ENCODE measurements at places on chromosomes 2 and 18.

GRCh38 chr18:31721601-31722000 lies 37.2 kb upstream of the B4GALT6 start:
- DNase-seq = no peak

DNA sequence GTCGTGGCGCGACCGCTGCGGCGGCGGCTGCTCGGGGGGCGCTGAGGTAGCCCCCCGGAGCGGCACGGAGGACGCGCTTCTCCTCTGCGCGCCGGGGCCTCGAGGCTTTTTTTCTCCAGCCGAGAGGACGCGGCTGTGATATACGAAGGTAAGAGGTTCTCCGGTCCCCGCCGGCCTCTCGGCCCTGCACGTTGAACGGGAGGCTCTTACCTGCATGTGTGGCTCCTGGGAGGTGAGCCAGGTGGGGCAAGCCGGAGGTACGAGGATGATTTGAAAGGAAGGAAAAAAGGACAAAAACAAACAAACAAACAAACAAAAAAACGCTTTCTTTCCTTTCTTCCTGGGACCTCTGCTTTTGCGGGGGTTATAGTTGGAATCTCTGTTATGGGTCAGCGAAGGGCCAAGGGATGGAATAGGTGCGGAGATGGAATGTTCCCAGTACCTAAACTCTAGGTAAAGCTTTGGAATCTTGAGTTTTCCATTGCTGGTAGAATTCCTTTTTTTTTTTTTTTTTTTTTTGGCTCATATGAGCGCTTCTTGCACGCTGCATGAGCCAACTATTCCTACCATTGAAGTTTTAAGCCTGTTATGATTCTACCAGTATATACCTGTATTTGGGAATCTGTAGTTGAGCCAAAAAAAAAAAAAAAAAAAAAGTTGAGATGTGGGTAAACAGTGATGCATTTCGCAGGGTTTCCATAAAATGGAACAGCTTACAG lies 674 bp downstream of the PTPN4 start:
- DNase-seq = no peak

DNA sequence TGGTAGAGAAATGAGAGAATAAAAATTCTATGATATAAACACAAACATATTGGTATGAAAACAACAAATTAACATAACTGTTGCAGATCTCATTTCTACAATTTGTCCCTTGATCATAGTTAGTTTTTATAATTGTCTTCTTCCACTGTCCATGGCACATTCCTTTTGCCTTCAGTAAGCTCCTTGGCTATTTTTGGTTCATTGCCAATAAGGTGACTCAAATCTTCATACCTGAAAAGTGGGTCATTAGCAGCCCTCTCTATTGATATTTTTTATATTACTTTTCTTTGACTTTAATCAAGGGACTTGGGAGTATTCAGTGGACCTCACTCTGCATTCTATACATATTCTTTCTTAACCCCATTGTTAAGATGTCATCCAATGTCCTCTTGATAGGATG lies 552.9 kb downstream of the TDRD15 start:
- no peak for DNase-seq

DNA sequence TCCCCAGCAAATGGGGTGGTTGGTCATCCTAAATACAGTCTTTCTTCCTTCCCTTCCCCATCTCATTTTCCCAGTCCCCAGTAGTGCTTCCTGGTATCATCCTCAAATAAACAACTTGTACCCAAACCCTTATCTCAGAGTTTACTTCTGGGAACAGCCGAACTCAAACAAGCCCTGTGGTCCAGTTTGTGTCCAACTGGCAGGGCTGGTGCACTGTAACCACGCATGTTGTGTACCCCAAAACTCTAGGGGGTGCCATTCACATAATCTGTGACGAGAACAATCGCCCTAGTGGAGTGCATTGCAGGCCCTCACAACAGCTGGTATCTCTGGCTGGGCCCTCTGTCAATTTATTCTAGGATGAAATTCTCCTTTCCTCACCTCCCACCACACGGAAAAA lies 366.2 kb downstream of the TNS1 start:
- DNase-seq = no peak
